ENCODE measurements at places on chromosomes 13 and 19. TPM values are rescaled to one million over a fixed set of nuclear protein-coding genes. Genes with fewer than 3 reads are reported as not detected.

DNA sequence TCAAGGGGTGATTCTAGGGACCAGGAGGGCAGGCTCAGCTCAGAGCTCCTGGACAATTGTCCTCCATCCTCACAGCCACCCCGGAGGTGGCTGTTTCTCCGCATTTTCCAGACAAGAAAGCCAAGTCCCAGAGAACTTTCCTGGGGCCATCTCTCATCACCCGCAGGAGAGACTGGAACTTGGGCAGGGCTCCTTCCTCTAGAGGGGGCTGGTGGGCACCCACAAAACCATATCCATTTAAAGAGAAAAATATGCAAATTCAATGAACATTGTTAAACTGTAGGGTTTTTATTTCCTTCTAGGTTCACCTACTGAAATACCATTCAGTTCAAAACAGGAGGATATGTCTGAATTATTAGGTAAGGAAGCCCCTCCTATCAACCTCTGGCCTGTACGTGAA is 16.6 kb downstream of the SPACA7 start:
- no peak for DNase-seq
- no peaks in the 10 kb centered on the region for H3K36me3 ChIP-seq
- H3K27me3 ChIP-seq: no peaks in the 10 kb centered on the region
- H3K27ac ChIP-seq: no peak overlapping the region

CALR3 gene
- not detected for total RNA-seq

DNA sequence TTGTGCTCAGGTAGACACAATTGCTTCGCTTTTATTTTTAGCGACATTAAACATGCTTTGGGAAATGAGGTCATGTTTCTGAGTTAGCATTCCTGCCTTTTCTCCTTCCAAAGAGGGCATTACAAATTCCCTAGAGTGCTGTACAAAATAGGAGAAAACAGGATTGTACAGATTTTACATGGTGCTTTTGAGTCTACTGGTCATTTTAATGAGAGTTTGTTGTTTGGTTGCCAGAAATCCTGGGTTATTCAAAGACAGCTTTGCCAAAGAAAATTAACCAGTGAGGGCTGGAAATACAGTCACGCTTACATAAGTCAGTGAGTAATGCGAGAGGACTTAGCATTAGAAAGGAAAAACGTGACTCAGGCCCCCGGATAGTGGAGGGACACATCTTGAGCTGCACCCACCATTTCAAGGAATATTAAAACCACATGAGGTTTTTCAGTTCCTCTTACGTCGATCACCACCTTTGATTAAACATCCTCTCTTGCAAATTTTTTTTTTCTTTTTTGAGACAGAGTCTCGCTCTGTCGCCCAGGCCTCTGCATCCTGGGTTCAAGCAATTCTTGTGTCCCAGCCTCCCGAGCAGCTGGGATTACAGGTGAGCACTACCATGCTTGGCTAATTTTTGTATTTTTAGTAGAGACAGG is 55.4 kb downstream of the SACS start:
- peaks cover 38% of the 10 kb centered on the region for H3K4me1 ChIP-seq
- peak overlapping the region; percentile 86 for H3K27ac ChIP-seq
- H3K27me3 ChIP-seq: no peaks in the 10 kb centered on the region
- no peaks in the 10 kb centered on the region for H3K36me3 ChIP-seq
- H3K4me3 ChIP-seq: no peak overlapping the region
- DNase-seq: no peak

SHD gene
- total RNA-seq: not detected

PRTN3 gene
- total RNA-seq: not detected

DNA sequence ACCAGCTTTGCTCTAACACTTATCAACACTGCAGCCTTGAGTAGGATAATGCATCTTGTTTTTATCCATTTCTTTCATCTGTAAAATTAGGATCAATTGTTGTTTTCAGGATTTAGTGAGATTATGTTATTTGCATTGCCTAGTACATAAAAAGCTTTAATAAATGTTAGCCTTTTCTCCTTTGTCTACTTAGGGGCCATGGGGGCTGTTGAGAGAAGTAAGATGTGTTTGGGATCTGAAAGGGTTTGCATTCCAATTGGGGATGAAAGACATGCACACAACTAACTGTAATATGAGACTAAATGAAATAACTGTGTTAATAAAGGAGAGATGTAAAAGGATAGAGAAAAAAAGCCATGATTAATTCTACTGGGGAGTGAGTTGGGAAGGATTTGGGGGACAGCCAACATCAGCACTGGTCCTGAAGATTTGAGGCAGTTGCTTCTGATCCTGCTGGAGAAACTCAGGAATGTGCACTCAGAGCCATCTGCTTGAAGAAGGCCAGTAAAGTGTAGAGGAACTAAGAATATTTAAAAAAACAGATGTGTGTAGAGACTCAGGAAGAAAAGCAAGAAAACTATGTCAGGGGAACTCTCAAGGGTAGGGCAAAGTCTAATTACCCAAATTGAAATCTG is 236.3 kb downstream of the OLFM4 start:
- DNase-seq: no peak
- no peaks in the 10 kb centered on the region for H3K27me3 ChIP-seq
- H3K4me3 ChIP-seq: no peak overlapping the region

- peak overlapping the region; percentile 63 for H3K27ac ChIP-seq
- no peaks in the 10 kb centered on the region for H3K36me3 ChIP-seq
- no peaks in the 10 kb centered on the region for H3K4me1 ChIP-seq
- no peak overlapping the region for H3K4me3 ChIP-seq
- peak; percentile 85 for DNase-seq
Measured at GRCh38 chr13:44218501-44219240, 155.0 kb upstream of the SERP2 start.

SSC5D gene
- total RNA-seq: 66.7 TPM

ZNF175 gene
- total RNA-seq: 3.3 TPM

MEIOSIN gene
- not detected for total RNA-seq

DNA sequence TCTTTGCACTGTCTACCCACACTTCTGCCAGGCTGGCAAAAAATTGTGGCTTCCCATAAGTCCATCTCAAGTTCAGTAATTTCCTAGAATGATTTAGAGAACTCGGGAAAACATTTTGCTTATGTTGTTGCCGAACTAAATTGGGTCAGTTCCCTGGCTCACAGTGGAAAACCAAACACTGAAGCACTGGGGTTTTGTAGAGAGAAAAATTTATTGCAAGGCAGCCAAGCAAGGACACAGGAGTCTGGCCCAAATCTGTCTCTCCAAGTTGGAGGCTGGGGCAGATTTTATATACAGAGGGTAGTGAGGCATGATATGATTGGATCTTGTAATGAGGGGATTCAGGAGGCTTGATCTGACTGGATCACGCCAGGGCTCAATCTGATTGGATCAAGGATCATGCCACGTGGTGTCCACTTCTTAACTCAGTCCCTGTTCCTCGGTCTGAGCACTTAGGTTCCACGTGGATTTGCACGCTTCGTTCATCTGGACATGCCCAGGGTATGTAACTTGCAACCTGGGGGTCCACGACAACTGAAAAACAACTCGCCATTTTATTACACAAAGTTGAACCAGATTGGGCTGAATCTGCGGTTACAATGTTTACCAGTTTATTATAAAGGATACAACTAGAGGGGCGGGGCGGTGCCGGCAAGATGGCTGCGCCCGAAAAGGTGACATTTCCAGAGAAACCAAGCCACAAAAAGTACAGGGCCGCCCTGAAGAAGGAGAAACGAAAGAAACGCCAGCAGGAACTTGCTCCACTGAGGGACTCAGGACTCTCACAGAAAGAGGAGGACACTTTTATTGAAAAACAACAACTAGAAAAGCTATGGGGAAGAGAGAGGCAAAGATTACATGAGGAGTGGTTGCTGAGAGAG is 7.3 kb downstream of the CD209 start:
- no peak overlapping the region for H3K4me3 ChIP-seq
- no peaks in the 10 kb centered on the region for H3K4me1 ChIP-seq
- no peaks in the 10 kb centered on the region for H3K27me3 ChIP-seq
